ENCODE measurements at places on chromosomes 3 and 15.

GRCh38 chr15:48634893-48635292, 10.6 kb downstream of the FBN1 start:
- DNase-seq = no peak

DNA sequence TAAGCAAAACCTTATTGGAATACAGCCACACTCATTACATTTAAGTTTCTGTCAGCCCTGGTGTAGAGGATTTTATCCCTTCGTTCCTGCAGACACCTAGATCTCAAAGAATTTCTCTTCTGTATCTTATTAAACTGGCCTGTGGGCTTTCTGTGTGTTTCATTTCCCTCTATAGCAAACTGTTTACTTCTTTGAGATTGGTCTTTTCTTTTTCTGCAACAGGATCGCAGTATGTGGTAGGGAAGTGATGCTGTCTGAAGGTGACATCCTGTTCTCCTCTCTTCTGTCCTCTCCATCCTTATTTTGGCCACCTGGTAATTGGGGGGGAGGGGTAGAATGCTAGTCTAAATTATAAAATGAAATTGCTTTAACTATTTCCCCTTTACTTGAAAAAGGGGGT, 25.5 kb downstream of the ATP1B3 start:
- no peak for DNase-seq

DNA sequence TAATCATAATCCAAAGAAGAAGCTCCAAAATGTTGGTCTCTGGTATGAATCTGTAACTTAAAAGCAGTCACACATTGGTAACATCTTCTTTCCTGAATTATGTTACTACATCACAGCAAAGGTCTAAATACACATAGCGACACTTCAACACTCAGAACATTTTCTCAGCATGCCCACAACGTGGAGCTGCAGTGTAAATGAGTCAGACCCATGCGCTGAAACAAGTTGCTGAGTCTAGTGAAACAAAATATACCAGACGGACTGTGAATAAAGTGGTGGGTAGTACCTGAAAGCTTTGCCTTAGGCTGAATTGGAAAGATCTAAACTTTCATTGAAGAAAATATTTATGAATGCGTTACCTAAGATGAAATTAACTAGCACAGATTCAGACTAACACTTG, 33.2 kb upstream of the GOLGA8B start:
- no peak for DNase-seq

DNA sequence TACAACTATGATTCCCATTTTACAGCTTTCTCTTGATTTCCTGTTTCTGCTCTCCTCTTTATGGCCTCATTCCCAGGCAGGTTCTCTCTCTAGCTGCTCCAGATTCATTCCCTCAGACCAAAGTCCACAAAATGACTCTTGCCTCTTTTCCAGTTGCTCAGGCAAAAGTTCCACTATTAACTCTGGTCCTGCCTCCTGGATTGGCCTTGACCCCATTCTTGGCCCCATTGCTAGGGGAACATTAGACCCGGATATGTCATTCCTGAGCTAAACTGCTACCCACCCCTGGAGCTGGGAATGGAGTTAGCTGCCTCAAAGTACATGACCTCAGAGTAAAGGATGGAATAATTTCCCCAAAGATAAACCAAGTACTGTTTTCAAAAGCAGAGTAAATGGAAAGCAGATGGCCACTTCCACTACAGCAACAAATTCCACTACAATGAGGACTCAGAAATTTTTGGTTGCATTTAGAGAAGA, 73.0 kb upstream of the GAP43 start:
- no peak for DNase-seq

DNA sequence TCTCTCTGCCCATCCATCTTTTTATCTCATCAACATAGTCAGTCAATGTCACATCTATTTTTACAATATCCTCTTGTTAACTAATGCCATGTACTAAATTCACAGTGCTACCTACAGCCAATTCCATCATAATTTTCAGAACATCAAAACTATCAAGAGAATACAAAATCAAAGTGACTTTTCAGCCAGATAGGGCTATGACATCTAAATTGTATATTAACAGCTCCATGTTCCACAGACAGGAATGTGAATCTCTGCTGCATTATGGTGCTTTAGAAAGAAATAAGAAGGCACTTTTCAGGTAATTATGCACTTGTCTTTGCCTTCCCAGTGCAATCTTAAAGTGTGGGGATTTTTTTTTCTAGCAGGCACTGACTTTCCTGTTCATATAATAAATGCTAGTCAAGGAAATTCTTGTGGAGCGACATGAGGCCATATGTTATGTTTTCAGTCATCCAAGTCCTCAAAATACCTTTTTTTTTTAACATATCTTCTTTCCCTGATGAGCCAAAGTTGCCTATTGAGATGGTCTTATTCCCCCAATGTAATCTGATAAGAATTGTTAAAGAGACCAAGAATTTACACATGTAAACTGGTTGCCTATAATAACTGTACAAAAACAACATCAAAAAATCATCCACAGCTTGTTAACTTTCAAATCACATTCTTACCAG, 252.0 kb upstream of the CNTN3 start:
- DNase-seq = no peak

Measured in activated naive CD4-positive, alpha-beta T cell treated with anti-CD3 and anti-CD28 coated beads, Interleukin-2, amount 10 ng/mL, durations not matched to agents 7 days and 5 days (primary cell).